ENCODE measurements at places on chromosomes 13 and 19.

GRCh38 chr19:37931881-37932655, 25.1 kb downstream of the SIPA1L3 start:
- no peak for DNase-seq

- DNase-seq: no peak
Measured at GRCh38 chr13:107124129-107124718, 556.3 kb upstream of the ARGLU1 start.

- DNase-seq: no peak
Measured at GRCh38 chr13:91312324-91312723, 35.2 kb upstream of the MIR17HG start.

DNA sequence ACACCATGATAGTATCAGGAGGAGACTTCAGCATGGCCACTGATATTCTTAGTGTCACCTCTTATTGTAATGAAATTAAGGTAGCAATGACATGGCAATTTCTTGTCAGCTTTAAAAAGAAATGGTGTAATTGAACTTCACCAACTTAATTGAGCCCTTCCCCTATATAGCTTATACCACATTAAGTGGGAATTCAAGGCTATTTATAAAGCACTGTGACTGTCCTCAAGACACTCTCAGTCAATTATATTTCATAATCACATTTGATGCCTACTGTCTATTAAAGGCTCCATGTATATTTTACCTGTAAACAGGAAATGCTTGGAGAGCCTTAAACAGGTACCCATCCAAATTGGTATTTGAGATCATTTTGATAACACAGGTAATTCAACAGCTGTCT, 28.3 kb downstream of the KLF12 start:
- no peak for DNase-seq

DNA sequence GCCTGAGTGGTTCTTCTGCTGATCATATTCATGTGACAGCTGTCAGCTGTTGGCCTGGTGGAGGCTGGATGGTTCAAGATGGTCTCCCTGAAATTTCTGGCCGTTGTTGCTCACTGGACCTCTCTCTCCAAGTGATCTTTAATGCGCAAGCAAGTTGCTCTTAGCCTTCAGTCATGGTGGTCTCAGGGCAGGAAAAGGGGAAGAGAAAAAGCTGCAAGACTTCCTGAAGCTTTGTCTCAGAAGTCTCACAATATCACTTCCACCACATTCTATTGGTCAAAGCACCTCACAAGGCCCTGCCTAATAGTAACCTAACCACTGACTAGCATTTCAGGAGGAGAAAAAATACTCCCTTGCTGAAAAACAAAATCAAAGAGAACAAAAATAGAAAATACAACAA, 1.6 kb upstream of the ZNF567 start:
- no peak for DNase-seq

GRCh38 chr19:55090564-55090963, 14.9 kb downstream of the EPS8L1 start:
- DNase-seq: no peak

GRCh38 chr19:489418-490196, 6.7 kb upstream of the MADCAM1 start:
- no peak for DNase-seq

DNA sequence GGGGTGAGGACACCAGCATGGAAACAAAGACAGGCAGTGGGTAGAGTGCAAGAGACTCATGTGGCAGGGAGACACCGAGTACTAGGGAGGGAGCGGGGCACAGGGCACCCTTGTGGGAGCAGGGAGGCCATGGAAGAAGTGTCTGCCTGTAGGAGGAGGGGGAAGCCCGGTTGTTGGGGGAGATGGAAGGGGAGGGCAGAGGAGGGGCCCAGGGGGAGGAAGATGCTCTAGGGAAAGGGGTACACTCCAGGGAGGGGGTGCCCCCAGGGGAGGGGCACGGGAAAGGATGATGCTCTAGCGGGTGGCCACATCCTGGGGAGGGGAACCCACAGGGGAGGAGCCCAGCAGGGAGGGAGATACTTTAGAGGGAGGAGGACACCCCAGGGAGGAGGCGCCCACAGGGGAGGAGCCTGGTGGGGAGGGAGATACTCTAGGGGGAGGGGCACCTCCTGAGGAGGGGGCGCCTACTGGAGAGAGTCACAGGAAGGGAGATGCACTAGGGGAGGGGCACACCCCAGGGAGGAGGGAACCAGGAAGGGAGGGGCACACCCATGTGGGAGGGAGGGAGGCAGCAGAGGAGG, 24.9 kb downstream of the CPAMD8 start:
- DNase-seq: no peak

GRCh38 chr19:56405062-56405461, 930 bp downstream of the ZNF583 start:
- DNase-seq: no peak

DNA sequence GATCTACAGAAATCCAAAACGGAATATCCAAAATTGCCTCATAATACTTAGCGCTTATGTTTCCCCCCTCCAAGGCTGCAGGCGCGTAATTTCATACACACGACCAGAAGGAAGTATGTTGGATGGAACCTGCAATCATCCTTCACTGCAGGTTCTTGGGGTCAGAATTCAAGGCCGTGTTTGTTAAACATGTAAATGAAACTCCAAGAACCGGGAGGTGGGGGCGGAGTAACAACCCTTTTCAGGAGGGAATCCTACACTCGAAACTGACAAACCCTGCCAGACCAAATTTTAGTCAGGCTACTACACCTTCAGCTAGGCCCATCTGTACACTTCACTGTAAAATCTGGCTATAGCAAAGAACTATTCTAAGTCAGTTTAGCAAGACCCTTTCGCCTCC, 1.3 kb downstream of the ZNF607 start:
- no peak for DNase-seq

DNA sequence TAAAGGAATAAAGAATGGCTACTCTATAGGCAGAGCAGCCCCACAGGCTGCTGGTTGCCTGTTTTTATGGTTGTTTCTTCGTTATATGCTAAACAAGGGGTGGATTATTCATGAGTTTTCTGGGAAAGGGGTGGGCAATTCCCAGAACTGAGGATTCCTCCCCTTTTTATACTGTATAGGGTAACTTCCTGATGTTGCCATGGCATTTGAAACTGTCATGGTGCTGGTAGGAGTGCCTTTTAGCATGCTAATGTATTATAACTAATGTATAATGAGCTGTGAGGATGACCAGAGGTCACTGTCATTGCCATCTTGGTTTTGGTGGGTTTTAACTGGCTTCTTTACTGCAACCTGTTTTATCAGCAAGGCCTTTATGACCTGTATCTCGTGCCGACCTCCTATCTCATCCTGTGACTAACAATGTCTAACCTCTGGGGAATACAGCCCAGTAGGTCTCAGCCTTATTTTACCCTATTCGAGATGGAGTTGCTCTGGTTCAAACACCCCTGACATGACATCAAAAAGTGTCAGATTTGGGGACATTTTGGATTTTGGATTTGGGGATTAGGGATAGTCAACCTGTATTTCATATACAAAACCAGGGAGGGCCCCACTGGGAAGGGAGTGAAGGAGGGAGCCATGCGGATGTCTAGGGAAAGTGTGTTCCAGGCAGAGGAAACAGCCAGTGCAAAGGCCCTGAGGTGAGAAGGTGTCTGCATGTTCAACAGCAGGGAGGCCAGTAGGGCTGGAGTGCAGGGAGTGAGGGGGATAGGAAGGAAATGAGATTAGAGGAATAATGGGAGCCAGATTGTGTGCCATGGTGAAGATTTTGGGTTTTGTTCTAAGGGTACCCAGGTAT, 10.9 kb downstream of the FXYD5 start:
- DNase-seq: no peak

GRCh38 chr13:67147342-67148133, 82.6 kb downstream of the PCDH9 start:
- DNase-seq: no peak

DNA sequence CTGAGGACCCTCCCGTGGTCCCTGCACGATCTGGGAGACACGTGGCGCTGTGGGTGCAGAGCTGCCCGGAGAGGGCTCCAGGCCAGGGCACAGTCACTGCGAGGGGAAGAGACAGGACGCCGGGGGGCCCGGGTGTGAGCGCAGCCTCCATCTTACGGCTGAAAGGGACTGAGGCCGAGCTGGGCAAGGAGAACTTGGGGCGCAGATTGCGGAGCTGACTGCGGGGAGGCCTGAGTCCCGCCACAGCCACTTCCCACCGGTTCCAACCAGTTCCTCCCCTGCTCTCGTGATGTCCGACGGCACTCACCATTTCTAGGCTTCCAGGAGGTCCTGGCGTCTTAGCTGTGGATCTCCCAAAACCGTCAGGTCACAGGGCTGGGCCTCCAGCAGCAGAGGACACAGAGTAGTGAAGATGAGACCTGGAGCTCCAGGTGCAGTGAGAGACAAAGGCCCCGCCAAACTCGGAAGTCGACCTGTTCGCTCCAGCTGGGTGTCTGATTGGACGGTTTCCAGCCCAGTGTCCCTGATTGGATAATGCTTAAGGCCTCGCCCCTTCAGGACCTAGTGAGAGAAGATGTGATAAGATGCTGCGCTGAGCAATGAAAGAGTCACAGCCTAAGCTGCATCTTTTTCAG, 4.8 kb upstream of the ZNF253 start:
- DNase-seq: no peak

- DNase-seq: no peak
Measured at GRCh38 chr13:111382411-111382810, 62.0 kb downstream of the TEX29 start.

DNA sequence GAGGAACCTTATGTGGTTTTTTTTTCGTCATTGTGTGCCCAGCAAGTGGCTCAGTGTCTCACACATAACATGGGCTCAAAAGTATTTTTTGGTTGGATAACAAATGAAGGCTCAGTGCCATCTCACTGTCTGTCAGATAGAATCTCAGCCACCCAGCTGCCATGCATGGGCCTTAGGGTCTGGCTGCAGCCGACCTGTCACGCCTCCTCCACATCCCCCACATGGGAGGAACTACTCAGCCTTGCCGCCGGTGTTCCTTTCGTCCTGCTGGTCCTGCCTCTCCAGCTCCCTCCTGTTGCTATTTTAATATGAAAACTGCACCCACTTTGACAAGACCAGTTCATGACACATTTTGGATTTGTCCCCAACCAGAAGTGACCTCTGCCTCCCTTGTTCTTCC, 121.2 kb downstream of the SHISA2 start:
- no peak for DNase-seq

DNA sequence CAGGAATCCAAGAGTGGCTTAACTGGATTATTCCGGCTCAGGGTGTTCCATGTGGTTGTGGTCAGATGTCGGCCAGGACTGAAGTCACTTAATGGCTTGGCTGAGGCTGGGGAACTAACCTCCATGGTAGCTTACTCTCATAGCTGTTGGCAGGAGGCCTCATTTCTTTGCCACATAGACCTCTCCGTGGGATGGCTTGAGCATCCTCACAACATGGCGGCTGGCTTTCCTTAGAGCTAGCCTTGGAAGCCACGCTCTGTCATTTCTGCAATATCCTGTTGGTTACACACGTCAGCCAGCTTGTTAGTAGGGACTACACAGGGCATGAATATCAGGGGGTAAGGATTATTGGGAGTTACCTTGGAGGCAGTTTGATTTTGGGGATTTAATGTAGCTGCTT, 5.1 kb downstream of the CRX start:
- no peak for DNase-seq

DNA sequence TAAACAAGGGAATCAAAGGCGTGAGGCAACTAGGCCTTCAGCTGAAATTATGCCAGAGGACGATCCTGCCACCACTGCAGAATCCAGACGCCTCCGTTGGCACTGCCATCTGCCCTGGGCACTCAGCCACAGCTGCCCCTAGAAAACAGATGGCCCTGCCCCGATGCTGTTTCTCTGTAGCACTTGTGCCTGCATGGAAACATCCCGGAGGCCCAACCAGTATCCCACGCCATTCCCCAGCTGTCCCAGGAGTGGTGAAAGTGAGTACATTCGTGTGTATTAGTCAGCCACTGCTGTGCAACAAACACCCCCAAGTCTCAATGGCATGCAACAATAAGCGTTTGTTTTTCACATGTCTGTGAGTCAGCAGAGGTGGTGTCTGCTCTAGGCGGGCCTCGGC, 8.9 kb upstream of the CRTC1 start:
- no peak for DNase-seq

GRCh38 chr13:108963846-108964600, 334.6 kb downstream of the MYO16 start:
- DNase-seq: no peak

DNA sequence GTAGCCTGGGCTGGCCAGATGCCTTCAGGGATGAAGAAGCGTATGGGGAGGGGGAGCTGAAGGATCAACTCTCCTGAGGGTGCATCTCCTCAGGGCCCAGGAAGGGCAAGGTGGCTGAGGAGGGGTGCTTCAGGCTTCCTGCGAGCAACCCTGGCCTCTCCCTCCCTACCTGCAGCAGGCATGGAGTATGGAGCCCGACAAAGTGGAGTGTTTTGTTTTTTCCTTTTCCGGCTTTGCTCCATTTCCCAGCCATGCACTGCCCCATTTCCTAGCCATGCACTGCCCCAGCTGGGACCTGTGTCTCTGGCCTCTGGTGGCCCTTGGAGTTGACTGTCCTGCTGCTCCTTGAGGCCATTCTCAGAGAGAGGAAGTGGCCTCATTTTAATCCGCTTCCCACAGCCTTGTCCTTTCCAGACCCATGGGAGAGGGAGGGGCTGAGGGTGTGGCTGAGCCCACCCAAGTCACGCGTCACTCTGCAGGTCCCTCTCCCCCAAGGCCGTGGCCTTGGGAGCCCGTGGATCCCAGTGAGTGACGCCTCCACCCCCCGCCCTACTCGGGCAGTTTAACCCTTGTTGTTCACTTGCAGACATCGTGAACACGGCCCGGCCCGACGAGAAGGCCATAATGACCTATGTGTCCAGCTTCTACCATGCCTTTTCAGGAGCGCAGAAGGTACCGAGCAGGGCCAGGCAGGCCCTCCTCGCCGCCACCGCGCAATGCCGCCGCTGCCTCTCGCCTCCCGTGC, 34.4 kb downstream of the CAPN12 start:
- DNase-seq: no peak
